ENCODE measurements at places on chromosomes 2 and 18.

GRCh38 chr2:42938671-42939370, 146.4 kb upstream of the HAAO start:
- no peak for DNase-seq

DNA sequence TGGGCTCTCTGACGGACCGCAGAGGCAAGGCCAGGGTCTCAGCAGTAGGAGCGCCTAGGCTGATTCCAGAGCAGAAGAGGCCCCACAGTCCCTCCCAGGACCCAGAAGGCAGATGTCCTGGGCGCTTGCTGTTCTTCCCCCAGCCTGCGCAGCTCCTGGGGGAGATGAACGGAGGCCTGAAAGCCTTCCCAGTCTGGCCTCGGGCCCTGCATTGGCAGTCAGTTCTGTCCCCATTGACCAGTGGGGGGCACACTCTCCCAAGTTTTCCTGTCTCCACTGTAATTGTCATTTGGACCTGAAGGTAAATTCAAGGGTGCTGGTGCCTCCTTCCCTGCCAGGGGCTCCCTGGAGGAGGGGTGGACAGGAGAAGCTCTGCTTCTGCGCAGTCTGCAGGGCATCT, 345.7 kb downstream of the CYP26B1 start:
- no peak for DNase-seq

- no peak for DNase-seq
Observed at GRCh38 chr2:226971770-226972169, 135.9 kb downstream of the RHBDD1 start.

GRCh38 chr2:62330959-62331358, 135.0 kb downstream of the B3GNT2 start:
- no peak for DNase-seq

- DNase-seq, result no peak
Observed at GRCh38 chr2:9488583-9489547, 14.5 kb downstream of the IAH1 start.

GRCh38 chr2:52632543-52632942, 1135.1 kb upstream of the CHAC2 start:
- DNase-seq, result no peak

- no peak for DNase-seq
Observed at GRCh38 chr2:106332054-106332453, 136.2 kb downstream of the RGPD3 start.

- no peak for DNase-seq
Observed at GRCh38 chr2:220499225-220499624, 871.8 kb downstream of the SLC4A3 start.

DNA sequence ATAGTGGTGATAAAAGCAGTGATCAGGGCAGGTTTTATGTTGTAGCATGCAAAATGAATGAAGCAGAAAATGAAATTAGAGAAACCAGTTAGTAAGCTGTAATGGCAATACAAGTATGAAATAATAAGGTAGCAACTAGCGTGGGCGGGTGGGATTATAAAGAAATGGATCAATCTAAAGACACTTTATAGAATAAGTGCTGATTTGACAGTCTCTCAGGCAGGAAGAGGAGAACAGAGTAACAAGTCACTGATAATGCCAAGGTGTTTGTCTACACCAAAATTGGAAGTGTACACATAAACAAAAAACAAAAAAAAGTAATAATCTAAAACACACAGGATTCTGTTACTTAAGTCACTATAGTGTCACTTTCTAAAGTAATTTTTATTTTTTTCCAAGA, 51.0 kb upstream of the PCBP1 start:
- DNase-seq, result no peak

DNA sequence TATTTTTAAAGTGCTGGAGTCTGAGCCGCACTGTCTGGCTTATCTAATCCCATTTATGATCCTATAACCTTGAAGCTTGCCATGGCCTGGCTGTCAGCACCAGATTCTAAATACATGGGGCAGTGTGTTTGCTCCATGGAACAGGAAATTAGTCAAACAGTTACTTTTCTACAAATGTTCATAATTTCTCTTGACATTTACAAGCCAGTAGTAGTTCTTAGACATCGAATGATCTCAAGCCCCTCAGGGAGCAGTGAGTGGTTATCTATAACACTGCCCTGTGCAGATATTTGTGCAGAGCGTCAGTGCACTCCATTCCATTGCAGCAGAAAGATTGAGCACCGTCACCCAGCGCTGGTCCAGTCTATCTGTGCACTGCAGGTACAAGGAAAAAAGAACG, 205.2 kb downstream of the AGPS start:
- DNase-seq, result no peak

GRCh38 chr18:6885006-6885481, 155.5 kb downstream of the ARHGAP28 start:
- no peak for DNase-seq

GRCh38 chr2:219946529-219946928, 319.1 kb downstream of the SLC4A3 start:
- DNase-seq, result no peak

DNA sequence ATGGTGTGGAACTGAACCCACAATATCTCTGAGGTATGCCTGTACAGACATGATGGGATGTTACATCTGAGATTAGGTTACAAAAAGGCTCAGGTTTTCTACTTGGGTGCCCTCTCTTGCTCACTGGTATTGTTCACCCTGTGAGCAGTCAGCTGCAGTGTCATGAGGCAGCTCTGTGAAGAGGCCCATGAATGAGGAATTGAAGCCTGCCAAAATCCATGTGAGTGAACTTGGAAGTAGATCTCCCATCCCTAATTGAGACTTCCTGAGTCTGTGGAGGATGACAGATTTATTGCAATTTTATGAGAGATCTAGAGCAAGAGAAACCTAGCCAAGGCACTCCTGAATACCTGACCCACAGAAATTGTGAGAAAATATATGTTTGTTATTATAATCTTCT, 404.9 kb upstream of the ZEB2 start:
- DNase-seq, result no peak

DNA sequence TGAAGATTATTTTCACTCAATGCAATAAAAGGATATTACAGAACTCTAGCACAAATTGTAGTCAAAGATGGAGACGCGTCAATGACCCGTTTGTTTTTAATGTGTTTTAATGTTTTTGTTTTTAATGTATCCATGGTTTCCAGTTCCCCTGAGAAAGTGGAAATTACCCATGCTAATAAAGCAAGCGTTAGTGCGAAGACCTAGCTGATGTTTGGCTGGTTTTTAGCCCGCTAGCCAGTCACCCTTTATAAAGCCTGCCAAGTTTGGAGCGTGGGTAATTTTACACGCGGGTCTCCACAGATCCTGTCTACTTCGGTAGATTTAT, 430 bp upstream of the CHMP1B start:
- DNase-seq, result no peak

GRCh38 chr2:179729966-179730365, 131.4 kb downstream of the ZNF385B start:
- DNase-seq, result no peak

DNA sequence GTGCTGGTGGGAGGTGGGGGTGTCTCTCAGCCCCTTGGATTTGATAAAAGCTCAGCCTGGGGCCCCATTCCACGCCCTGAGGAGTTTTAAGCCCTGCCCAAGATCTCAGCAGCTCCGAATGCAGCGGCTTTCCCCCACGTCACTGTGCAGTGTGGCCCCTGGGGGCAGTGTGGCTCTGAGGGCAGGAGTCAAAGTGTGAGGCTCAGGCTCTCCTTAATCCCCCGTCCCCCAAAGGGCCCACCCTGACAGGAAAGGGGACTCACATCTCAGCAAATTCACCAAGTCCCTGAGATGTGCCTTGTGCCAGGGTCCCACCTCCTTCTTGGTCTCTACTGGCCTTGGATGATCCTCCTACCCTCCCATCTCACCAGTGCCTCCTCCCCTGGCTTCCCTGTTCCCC, 25.2 kb downstream of the NPPC start:
- no peak for DNase-seq

- no peak for DNase-seq
Observed at GRCh38 chr18:48950536-48951447, at the start of gene SMAD7. SMAD7 (minus strand) TSS chr18:48950965; CDS start chr18:48950424, 541 bp downstream.

Measured in cortex of kidney (tissue), 1 donor.